CD8-positive, alpha-beta memory T cell (primary cell): ENCODE measurements at places on chromosomes 7 and 10. TPM values are rescaled to one million over a fixed set of nuclear protein-coding genes. Genes with fewer than 3 reads are reported as not detected.
A peak's percentile ranks its signal among the peaks of the same experiment; 100 is the strongest.

EGFR gene
- not detected for total RNA-seq

TAS2R39 gene
- total RNA-seq: not detected

PMS2 gene
- 22.6 TPM for total RNA-seq

DNA sequence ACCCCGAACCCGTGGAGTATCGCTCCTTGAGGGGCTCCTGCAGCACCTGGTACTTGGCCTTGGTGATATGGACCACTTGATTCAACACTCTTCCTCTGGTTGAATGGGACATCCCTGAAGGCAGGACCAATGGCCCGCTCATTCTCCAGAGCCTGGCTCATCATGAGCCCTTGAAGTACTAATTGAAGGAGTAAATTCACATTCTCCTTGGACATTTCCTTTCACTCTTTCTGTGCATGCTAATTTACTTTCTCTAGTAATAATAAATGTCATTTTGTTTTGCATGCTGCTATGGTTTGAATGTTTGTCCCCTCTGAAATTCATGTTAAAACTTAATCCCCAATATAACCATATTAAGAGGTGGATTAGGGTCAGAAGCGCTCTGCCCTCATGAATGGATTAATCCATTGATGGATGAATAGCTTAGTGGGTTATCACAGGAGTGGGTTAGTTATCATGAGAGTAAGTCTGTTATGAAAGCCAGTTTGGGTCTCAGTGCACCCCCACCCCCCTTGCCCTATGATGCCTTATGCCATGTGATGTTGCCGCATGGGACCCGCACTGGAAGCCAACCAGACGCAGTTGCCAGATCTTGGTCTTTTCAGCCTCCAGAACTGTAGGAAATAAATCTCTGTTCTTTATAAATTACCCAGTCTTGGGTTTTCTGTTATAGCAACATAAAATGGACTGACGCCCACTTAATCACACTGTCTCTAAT lies 23.8 kb downstream of the FGFBP3 start:
- no peak overlapping the region for H3K4me3 ChIP-seq
- DNase-seq: no peak
- no peaks in the 10 kb centered on the region for H3K27me3 ChIP-seq

DNA sequence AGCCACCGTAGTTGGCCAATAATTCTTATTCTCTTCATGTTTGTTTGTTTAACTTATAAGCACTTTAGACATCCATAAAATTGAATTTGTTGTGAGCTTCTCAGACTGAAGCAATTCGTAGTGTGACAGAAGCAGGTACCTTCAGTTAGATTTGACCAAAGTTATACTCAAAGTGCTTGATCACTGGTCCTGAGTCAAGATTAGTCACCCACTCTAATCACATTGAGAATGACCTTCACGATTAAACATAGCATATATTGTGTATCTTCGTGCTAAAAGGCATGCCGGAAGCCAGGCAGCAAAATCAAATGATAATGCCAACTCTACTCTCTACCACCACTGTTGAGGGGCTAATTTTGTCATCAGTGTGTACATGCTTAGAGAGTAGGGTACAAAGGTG lies 763.7 kb upstream of the MBL2 start:
- no peaks in the 10 kb centered on the region for H3K36me3 ChIP-seq
- H3K27ac ChIP-seq: no peak overlapping the region
- H3K4me1 ChIP-seq: no peaks in the 10 kb centered on the region
- H3K4me3 ChIP-seq: no peak overlapping the region

GRCh38 chr10:60572511-60573194 lies 183.0 kb upstream of the ANK3 start:
- no peaks in the 10 kb centered on the region for H3K27me3 ChIP-seq
- no peak for DNase-seq
- no peak overlapping the region for H3K27ac ChIP-seq
- peak overlapping the region; percentile 27 for H3K4me3 ChIP-seq
- H3K4me1 ChIP-seq: peaks cover 8% of the 10 kb centered on the region
- H3K36me3 ChIP-seq: no peaks in the 10 kb centered on the region

GRCh38 chr10:3476186-3476585 lies 303.6 kb upstream of the PITRM1 start:
- H3K36me3 ChIP-seq: no peaks in the 10 kb centered on the region
- no peak overlapping the region for H3K27ac ChIP-seq
- no peak overlapping the region for H3K4me3 ChIP-seq
- H3K4me1 ChIP-seq: peaks cover 15% of the 10 kb centered on the region
- H3K27me3 ChIP-seq: no peaks in the 10 kb centered on the region

SYT15B gene
- 0.22 TPM for total RNA-seq

- H3K4me1 ChIP-seq: no peaks in the 10 kb centered on the region
- no peak overlapping the region for H3K4me3 ChIP-seq
- no peak overlapping the region for H3K27ac ChIP-seq
- H3K27me3 ChIP-seq: no peaks in the 10 kb centered on the region
- no peak for DNase-seq
These were observed 207.6 kb downstream of the FOXP2 start for GRCh38 chr7:114622221-114622620.

DNA sequence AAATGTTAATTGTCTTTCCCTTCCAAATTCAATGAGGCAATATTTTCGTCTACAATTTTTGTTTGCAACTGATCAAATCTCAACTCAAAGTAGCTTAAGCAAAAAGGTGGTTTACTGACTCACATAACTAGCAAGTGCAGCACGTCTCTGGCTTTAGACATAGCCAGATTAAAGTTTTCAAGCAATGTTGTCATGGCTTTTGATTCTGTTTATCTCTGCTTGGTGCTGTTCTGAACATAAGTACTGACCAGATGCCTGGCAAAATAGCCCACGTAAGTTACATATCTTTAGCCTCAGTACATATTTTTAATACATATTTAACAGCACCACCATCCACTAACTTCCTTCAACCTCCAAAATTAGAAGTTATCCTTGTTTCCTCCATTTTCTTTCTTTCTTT lies 877.9 kb downstream of the KCNMA1 start:
- no peaks in the 10 kb centered on the region for H3K27me3 ChIP-seq
- no peak for DNase-seq
- no peaks in the 10 kb centered on the region for H3K4me1 ChIP-seq

- no peak within 1 kb of the TSS for H3K4me3 ChIP-seq
- H3K27me3 ChIP-seq: peaks cover 24% of the 10 kb centered on the region
- DNase-seq: no peak
- no peak within 1 kb of the TSS for H3K27ac ChIP-seq
- no peaks in the 10 kb centered on the region for H3K36me3 ChIP-seq
These were observed at the start of gene MACROH2A2 for GRCh38 chr10:70052462-70053217. TSS of gene MACROH2A2 (plus strand) at chr10:70052846. CDS start at chr10:70075659, 22,813 bp downstream.

- no peaks in the 10 kb centered on the region for H3K27me3 ChIP-seq
- no peaks in the 10 kb centered on the region for H3K36me3 ChIP-seq
- H3K4me3 ChIP-seq: no peak overlapping the region
- no peak for DNase-seq
- no peak overlapping the region for H3K27ac ChIP-seq
- no peaks in the 10 kb centered on the region for H3K4me1 ChIP-seq
These were observed 161.1 kb downstream of the ADAM12 start for GRCh38 chr10:126226988-126227761.

PLCE1 gene
- not detected for total RNA-seq

DNA sequence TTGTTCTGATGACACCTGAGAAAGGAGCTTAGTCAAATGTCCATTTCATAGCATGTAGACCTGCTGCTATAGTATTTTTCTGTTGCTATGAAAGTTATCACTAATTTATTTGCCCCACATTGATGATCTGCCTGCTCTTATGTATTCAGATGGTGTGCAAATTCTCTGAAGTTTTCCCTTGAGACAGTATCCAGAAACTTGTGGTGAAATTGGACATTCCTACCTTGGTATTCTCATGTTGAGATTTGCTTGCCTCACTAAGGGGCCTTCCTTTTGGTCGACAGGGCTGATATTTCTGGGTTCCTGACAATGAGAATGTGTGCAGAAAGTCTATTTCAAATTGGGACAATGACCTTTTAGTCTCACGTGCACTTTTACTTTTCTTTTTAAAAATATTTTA lies 253.2 kb upstream of the FZD8 start:
- H3K4me1 ChIP-seq: no peaks in the 10 kb centered on the region
- H3K27ac ChIP-seq: no peak overlapping the region
- no peak for DNase-seq
- no peaks in the 10 kb centered on the region for H3K27me3 ChIP-seq
- H3K4me3 ChIP-seq: no peak overlapping the region
- H3K36me3 ChIP-seq: no peaks in the 10 kb centered on the region

DNA sequence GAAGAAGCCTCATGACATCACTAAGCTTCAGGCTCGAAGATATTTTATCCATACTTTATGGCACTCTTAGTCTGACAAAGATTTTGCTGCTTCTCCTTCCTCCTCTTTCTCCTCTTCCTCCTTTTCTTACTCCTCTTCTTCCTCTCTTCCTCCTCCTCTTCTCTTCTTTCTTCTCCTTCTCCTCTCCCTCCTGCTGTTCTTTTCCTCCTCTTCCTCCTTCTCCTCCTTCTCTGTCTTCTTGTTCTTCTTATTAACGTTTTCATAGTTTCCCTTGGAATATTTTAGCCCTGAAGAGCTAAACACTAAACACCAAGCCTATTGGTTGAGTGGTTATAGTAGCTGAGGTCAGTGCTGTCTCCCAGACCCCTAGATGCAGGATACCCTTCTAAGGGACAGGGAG lies 137.7 kb downstream of the CREB5 start:
- no peaks in the 10 kb centered on the region for H3K27me3 ChIP-seq
- H3K4me1 ChIP-seq: no peaks in the 10 kb centered on the region
- H3K4me3 ChIP-seq: no peak overlapping the region
- DNase-seq: no peak

GRCh38 chr7:22681852-22682657 lies 44.9 kb upstream of the IL6 start:
- H3K27ac ChIP-seq: peak overlapping the region; percentile 52
- H3K4me3 ChIP-seq: no peak overlapping the region
- no peak for DNase-seq
- no peaks in the 10 kb centered on the region for H3K27me3 ChIP-seq
- peaks cover 32% of the 10 kb centered on the region for H3K4me1 ChIP-seq

GRCh38 chr7:98240961-98241673 lies 10.9 kb downstream of the TECPR1 start:
- DNase-seq: no peak
- H3K4me1 ChIP-seq: no peaks in the 10 kb centered on the region
- H3K36me3 ChIP-seq: peaks cover 17% of the 10 kb centered on the region
- no peaks in the 10 kb centered on the region for H3K27me3 ChIP-seq
- H3K4me3 ChIP-seq: no peak overlapping the region

DNA sequence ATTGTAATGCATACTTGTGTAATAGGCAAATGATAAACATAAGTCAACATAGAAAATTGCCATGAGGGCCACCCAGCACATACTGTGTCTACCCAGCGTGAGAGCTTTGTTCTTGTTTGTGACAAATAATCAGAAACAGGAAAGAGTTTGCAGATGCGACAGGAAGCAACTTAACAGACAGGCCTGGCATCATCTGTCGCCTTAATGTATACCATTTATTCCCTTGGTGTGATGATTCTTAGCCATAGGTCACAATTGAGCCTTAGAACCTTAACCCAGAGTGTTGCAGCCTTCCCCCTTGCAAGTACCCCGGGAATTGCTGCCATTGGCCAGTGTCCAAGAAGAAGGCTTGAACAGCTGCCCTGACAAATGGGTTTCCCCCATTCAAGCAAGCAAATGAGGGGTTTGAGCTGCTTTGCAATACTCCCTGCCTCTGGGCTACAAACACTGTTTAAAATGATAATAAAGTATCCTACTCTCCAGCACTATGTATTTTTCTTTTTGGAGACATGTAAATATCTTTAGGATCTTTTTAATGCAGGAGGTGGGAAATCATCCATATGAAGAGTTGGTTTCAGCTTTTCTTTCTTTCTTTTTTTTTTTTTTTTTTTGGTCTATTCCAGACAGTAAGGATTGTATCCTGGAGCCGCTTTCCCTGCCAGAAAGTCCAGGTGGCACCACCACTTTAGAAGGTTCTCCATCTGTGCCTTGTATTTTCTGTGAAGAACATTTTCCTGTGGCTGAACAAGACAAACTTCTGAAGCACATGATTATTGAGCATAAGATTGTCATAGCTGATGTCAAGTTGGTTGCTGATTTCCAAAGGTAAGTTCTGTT lies 80.0 kb downstream of the ZNF277 start:
- H3K4me1 ChIP-seq: peaks cover 8% of the 10 kb centered on the region
- no peak for DNase-seq
- H3K36me3 ChIP-seq: no peaks in the 10 kb centered on the region

KIAA1217 gene
- 0.20 TPM for total RNA-seq

- no peaks in the 10 kb centered on the region for H3K36me3 ChIP-seq
- no peak within 1 kb of the TSS for H3K27ac ChIP-seq
- no peaks in the 10 kb centered on the region for H3K27me3 ChIP-seq
- H3K4me3 ChIP-seq: no peak within 1 kb of the TSS
- no peaks in the 10 kb centered on the region for H3K4me1 ChIP-seq
- DNase-seq: no peak
These were observed at the start of gene HABP2 for GRCh38 chr10:113552701-113553100. TSS of gene HABP2 (plus strand) at chr10:113553053. CDS start at chr10:113553122, 69 bp downstream.

- H3K27ac ChIP-seq: no peak overlapping the region
- H3K27me3 ChIP-seq: no peaks in the 10 kb centered on the region
These were observed 267.2 kb upstream of the SLC26A5 start for GRCh38 chr7:103712991-103713778.

DNA sequence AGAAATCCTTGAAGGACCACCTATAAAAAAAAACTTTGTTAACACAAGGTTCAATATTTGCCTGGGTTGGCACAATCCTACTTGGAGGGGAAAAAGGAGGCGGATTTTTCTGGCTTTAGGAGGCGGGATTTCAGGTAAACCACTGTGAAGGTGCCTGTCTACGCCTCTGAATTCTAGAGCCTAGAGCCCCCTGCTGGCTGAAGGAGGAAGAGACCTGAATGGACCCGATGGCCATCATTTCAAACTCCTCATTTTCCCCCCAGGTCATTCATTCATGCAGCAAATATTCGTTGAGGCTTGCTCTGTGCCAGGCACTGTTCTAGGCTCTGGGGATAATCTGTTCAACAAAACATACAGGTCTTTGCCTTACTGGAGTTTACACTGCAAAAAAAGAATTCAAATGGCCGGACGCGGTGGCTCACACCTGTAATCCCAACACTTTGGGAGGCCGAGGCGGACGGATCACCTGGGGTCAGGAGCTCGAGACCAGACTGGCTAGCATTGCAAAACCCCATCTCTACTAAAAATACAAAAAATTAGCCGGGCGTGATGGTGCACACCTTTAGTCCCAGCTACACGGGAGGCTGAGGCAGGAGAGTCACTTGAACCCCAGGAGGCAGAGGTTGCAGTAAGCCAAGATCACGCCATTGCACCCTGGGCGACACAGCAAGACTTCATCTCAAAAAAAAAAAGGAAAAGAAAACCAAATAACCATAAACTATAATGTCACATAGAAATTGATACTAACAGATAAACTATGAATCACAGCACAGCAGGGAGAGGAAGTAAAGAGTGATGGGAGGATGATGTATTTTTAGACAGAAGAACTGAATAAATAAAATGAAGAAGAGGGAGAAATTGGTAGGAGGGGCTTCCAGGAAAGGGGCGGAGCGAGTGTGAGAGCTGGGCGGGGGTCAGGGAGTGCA lies 90.1 kb upstream of the NFE2L3 start:
- DNase-seq: peak; percentile 60
- no peaks in the 10 kb centered on the region for H3K27me3 ChIP-seq
- no peak overlapping the region for H3K4me3 ChIP-seq
- H3K36me3 ChIP-seq: no peaks in the 10 kb centered on the region

ARHGEF35 gene
- 5.3 TPM for total RNA-seq

DNA sequence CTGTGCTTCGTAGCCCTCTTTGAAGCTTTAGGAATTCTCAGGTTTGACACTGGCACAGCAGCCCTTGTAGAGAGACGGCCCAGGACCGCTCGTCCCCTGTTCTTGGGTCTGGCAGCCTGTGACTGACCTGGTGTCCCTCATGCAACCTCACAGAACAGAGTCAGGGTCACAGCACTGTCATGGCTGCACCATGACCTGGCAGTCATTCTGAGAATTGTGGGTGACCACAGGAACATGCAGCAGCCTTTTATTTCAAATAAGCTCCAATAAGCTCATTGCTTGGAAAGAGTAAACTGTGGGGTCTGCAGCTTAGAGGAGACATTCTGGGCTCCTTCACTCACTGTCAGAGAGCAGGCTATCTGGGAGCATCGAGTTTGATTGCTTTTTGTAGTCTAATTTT lies 42.5 kb downstream of the MYO1G start:
- no peaks in the 10 kb centered on the region for H3K4me1 ChIP-seq
- H3K27ac ChIP-seq: no peak overlapping the region
- no peaks in the 10 kb centered on the region for H3K27me3 ChIP-seq
- DNase-seq: no peak
